ENCODE measurements at places on chromosomes 13 and 19.

DNA sequence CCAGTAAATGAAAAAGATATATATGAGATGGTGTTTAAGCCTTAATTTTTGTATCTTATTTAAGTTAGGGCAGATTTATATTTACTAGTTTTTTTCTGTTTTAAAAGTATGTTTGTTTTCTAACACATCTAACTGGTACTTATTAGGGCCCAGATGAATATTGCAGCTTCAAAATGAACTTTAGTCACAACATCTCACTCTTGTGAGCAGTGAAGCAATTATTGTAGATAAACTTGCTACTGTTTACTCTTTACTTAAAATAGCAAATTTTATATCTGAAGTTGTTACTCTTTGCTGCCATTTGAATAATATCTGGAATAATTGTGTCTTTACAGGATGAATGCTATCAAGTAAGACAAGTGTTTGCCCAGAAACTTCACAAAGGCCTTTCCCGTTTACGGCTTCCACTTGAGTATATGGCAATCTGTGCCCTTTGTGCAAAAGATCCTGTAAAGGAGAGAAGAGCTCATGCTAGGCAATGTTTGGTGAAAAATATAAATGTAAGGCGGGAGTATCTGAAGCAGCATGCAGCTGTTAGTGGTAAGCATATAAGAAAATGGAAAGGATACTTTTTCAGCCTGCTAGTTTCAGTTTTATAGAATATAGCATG lies 166.8 kb downstream of the PDS5B start:
- H3K27me3 ChIP-seq = no peaks in the 10 kb centered on the region
- H3K27ac ChIP-seq = no peak overlapping the region
- DNase-seq = no peak
- H3K4me1 ChIP-seq = no peaks in the 10 kb centered on the region

DNA sequence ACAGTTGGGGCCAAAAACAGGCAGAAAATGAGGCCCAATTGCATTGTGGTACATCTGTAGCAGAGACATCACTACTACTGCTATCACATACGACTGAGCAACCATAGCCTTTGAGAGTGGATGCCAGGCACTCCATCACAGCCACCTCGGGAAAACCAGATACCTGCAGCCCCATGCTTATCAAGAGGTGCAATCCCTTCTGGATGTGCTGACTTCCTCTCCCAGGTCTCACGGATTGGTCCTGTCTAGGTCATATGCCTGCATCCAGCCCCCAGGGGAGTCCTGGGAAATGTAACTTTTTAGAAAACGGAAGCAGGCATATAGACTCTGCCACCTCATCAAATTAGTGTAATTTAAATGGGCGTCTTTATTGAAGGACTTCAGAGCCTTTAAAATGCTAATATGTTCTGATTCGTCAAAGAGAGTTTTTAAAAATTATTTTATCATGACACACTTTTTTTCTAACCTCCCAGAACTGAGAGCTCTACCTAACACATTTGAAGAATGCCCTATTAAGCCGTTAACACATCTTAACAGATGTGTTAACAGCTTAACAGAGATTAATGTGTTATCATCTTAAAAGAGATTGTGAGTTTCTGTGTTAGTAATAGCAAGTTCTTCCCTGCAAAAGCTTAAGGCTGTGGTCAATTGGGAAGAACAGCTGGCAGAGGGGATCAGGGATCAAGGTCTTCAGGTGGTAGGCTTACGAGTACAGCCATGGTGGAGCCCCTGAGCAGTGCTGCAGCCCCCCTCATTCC lies 63.9 kb downstream of the DLEU7 start:
- H3K4me1 ChIP-seq = no peaks in the 10 kb centered on the region
- H3K4me3 ChIP-seq = no peak overlapping the region
- DNase-seq = no peak
- H3K36me3 ChIP-seq = no peaks in the 10 kb centered on the region

GRCh38 chr19:56765137-56765536 lies 75.4 kb downstream of the PEG3 start:
- no peaks in the 10 kb centered on the region for H3K36me3 ChIP-seq
- H3K4me3 ChIP-seq = peak overlapping the region; percentile 73
- H3K27me3 ChIP-seq = no peaks in the 10 kb centered on the region
- peaks cover 7% of the 10 kb centered on the region for H3K4me1 ChIP-seq

- no peak overlapping the region for H3K27ac ChIP-seq
- no peak overlapping the region for H3K4me3 ChIP-seq
- H3K4me1 ChIP-seq = peaks cover 4% of the 10 kb centered on the region
- no peaks in the 10 kb centered on the region for H3K36me3 ChIP-seq
- DNase-seq = no peak
Measured at GRCh38 chr19:18179957-18180356, 6.3 kb downstream of the IFI30 start.

GRCh38 chr19:17184371-17184841 lies 30.8 kb upstream of the USE1 start:
- no peak for DNase-seq
- H3K4me1 ChIP-seq = no peaks in the 10 kb centered on the region
- H3K27me3 ChIP-seq = no peaks in the 10 kb centered on the region

GRCh38 chr13:38494445-38494844 lies 144.8 kb downstream of the UFM1 start:
- H3K4me1 ChIP-seq = no peaks in the 10 kb centered on the region
- H3K36me3 ChIP-seq = no peaks in the 10 kb centered on the region
- H3K27ac ChIP-seq = no peak overlapping the region
- DNase-seq = no peak
- H3K27me3 ChIP-seq = no peaks in the 10 kb centered on the region

DNA sequence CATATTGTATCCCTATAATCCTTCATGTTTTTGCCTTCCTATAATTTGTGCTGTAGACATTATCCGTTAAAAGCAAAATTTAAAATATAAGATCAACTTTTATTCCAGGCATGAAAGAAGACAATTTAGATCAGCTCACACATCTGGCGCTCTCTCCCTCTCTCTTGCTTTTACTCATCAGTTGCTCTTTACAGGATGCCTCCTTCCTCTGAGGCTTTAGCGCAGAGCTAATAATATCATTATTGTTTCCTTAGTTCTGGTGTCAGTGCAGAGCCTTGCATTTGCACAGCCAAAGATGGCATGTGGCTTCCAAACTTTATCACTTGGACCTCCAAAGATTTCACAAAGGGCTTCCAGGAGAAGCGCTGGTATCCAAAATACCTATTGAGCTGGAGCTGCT lies 295.1 kb downstream of the FGF9 start:
- H3K4me3 ChIP-seq = no peak overlapping the region
- H3K36me3 ChIP-seq = no peaks in the 10 kb centered on the region
- H3K27ac ChIP-seq = no peak overlapping the region
- DNase-seq = no peak

DNA sequence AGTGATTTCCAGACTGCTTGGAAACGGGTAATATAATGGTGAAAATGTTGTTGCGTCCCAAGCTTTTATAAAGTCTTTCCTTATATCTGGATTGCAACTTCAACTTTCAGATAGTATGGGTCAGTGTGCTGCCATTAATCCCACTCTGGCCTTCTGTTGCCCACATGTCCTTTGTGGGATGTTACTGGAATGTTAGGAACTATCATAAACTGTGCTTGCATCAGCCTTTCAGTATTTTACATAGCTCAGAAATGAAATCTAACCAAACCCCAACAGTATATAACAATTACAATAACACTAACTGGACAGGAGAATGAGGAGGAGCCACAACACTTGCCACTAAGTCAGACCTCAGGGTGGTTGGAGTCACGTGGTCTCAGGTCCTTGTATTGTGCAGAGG lies 78.9 kb downstream of the LNX2 start:
- H3K36me3 ChIP-seq = peaks cover 10% of the 10 kb centered on the region
- H3K4me3 ChIP-seq = no peak overlapping the region
- H3K27ac ChIP-seq = no peak overlapping the region
- H3K4me1 ChIP-seq = no peaks in the 10 kb centered on the region

GRCh38 chr13:46810440-46810839 lies 13.5 kb upstream of the ESD start:
- H3K4me3 ChIP-seq = no peak overlapping the region
- H3K27me3 ChIP-seq = peaks cover 9% of the 10 kb centered on the region
- H3K27ac ChIP-seq = no peak overlapping the region
- no peaks in the 10 kb centered on the region for H3K36me3 ChIP-seq
- H3K4me1 ChIP-seq = no peaks in the 10 kb centered on the region

DNA sequence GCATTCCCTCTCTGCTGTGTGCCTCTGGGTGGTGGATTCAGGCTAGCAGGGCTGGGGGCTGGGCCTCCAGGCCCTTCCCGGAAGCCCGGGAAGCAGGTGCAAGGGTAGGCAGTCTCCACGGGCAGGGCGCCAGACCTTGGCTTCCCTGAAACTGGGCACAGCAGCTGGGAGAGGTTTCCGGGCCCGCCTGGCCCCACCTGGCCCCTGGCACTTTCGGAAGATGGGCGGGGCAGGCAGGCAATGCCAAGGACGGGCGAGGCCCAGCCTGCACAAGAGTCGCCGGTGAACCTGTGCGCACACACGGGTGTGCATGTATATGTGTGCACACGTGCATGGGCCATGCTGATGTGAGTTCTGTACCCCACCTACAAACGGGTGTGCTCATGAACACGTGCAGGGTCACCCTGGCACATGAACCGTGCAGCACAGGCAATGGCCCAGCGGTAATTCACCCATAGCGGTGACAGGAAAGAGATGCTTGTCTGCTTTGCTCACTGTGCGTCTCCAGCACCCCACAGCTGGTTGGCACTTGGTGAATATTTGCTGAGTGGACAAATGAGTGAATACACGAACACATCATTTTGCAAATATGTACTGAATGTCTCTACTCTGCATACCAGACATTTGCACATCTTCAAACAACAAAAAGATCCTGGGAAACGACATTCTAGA lies 15.3 kb downstream of the GADD45B start:
- H3K27me3 ChIP-seq = no peaks in the 10 kb centered on the region
- no peak for DNase-seq
- no peaks in the 10 kb centered on the region for H3K36me3 ChIP-seq
- no peak overlapping the region for H3K4me3 ChIP-seq
- no peak overlapping the region for H3K27ac ChIP-seq
- peaks cover 60% of the 10 kb centered on the region for H3K4me1 ChIP-seq

GRCh38 chr13:98239162-98240076 lies 62.4 kb upstream of the RNF113B start:
- H3K27ac ChIP-seq = no peak overlapping the region
- H3K27me3 ChIP-seq = no peaks in the 10 kb centered on the region
- no peak for DNase-seq
- no peak overlapping the region for H3K4me3 ChIP-seq

GRCh38 chr13:75739244-75739868 lies 103.2 kb downstream of the LMO7 start:
- H3K27me3 ChIP-seq = no peaks in the 10 kb centered on the region
- no peak overlapping the region for H3K4me3 ChIP-seq
- no peak overlapping the region for H3K27ac ChIP-seq
- H3K4me1 ChIP-seq = peaks cover 3% of the 10 kb centered on the region
- DNase-seq = no peak

- no peak within 1 kb of the TSS for H3K27ac ChIP-seq
- peaks cover 41% of the 10 kb centered on the region for H3K4me1 ChIP-seq
- no peak for DNase-seq
- no peaks in the 10 kb centered on the region for H3K36me3 ChIP-seq
Measured at GRCh38 chr19:6590827-6591319, at the start of gene CD70. Gene CD70 (minus strand): TSS chr19:6591150. CDS start chr19:6591002, 148 bp downstream.

DNA sequence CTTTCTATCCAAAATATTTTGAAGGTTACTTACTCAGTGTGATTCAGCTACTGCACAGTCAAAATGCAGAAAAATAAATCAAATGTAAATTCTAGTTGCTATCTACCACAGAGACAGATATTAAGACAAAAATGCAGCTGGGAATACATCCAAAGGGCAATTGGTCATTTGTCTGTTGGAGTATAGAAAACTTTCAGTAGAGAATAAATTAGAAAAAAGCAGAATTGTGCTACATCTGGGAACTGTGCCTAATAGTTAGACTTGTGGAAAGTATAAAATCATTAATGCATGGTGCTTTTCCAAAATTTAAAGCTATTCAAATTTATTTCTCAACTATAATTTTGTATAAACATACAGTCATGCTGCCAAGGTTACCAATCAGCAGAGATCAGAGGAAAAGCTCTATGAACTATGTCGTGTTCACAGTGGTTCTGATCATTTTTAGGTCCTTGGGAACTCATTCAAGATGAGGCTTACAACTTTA lies 1635.8 kb downstream of the PCDH9 start:
- no peak for DNase-seq
- no peak overlapping the region for H3K27ac ChIP-seq
- H3K36me3 ChIP-seq = no peaks in the 10 kb centered on the region
- no peak overlapping the region for H3K4me3 ChIP-seq
- H3K27me3 ChIP-seq = no peaks in the 10 kb centered on the region

GRCh38 chr19:800360-801029 lies 3.2 kb downstream of the PTBP1 start:
- peak overlapping the region; percentile 77 for H3K4me3 ChIP-seq
- peaks cover 88% of the 10 kb centered on the region for H3K4me1 ChIP-seq
- peak overlapping the region; percentile 100 for H3K27ac ChIP-seq
- DNase-seq = no peak
- H3K27me3 ChIP-seq = no peaks in the 10 kb centered on the region

DNA sequence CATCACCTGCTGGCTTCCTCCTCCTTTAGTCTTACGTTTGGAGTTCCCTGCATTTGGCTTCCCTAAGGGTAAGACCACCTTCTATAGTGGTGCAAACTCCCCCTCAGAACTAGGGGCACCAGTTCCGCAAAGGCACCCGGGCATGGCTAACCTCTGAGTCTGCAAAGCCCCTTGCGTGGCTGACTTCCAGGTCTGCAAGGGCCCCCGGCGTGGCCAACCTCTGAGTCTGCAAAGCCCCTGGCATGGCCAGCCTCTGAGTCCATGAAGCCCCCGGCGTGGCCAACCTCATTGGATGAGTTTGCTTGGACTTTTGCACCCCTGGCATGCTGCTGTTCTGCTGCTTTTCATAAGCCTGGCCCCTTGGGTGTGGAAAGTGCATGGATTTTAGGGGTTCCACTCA lies 5.1 kb downstream of the MCF2L start:
- peak; percentile 9 for DNase-seq
- H3K4me1 ChIP-seq = peaks cover 39% of the 10 kb centered on the region
- no peak overlapping the region for H3K27ac ChIP-seq

DNA sequence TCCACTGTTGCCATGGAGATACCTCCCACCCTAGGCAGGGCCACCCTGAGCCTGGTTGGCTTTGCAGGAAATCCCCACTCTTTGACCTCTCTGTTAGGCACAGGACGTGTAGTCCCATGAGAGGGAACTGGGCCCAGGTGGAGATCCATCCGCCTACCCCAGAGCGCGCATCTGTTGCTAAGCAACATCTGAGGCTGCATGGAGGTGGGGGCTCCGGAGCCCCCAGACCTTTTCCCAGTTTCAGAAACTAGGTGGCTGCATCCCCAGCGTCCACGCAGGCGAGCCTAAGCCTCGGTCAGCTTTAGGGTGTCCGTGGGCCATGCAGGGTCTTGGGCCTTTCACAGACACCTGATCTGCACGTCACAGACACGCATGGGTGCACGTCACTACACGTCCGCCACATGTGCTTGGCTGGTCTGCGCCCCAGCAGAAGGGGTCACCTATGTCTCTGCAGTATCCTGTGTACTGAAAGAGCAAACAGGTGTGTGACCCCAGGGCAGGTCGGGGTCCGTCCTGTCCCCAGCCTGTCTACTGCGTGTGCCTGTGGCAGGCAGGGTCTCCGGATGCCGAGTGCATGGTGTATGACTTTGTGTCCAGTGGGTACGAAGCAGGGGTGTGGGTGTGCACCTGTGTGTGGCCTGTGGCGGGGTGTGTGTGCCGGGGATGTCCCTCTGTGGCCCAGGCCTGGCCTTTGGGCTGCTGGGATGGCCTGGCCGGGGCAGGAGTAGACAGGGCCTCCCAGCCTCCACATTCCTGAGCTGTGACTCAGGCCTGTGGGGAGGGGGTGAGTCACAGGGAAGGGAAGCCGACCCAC lies 4.1 kb upstream of the CIRBP start:
- DNase-seq = peak; percentile 72
- no peaks in the 10 kb centered on the region for H3K27me3 ChIP-seq
- peak overlapping the region; percentile 100 for H3K27ac ChIP-seq
- H3K4me3 ChIP-seq = peak overlapping the region; percentile 67
